ENCODE measurements at places on chromosomes 12 and 14. TPM values are rescaled to one million over a fixed set of nuclear protein-coding genes. Genes with fewer than 3 reads are reported as not detected.

TRMT61A gene
- 11.1 TPM for total RNA-seq

FOXA1 gene
- total RNA-seq = not detected

BICDL1 gene
- total RNA-seq = 0.38 TPM

RTL1 gene
- total RNA-seq = not detected

PYM1 gene
- 31.0 TPM for total RNA-seq

TMPRSS12 gene
- not detected for total RNA-seq

PPP1R1A gene
- total RNA-seq = not detected

CPNE6 gene
- total RNA-seq = not detected

ZBTB42 gene
- 1.7 TPM for total RNA-seq

RPL36AL gene
- total RNA-seq = 257 TPM

LRFN5 gene
- 0.19 TPM for total RNA-seq

TMEM30B gene
- total RNA-seq = 0.56 TPM

TOMM20L gene
- total RNA-seq = not detected

DPY19L2 gene
- total RNA-seq = 1.9 TPM

KRT4 gene
- total RNA-seq = not detected

NEDD1 gene
- 40.9 TPM for total RNA-seq

ERBB3 gene
- 0.38 TPM for total RNA-seq

NELL2 gene
- total RNA-seq = not detected

ZNF891 gene
- 1.1 TPM for total RNA-seq

GALNT16 gene
- total RNA-seq = 2.5 TPM

COPZ1 gene
- 124 TPM for total RNA-seq

NTF3 gene
- total RNA-seq = 5.4 TPM

ARHGAP9 gene
- total RNA-seq = 0.38 TPM

CCDC198 gene
- under 0.01 TPM for total RNA-seq

TSPAN11 gene
- under 0.01 TPM for total RNA-seq

RECQL gene
- 85.1 TPM for total RNA-seq

DCN gene
- 321 TPM for total RNA-seq

KLHDC1 gene
- total RNA-seq = 1.9 TPM

OTUB2 gene
- total RNA-seq = 2.0 TPM

PSMA3 gene
- 66.8 TPM for total RNA-seq

KCNH3 gene
- total RNA-seq = under 0.01 TPM

PTPRQ gene
- total RNA-seq = 0.38 TPM

PTCSC3 gene
- not detected for total RNA-seq

ENDOU gene
- total RNA-seq = not detected

PRB2 gene
- total RNA-seq = not detected

GLT8D2 gene
- 14.8 TPM for total RNA-seq

MSI1 gene
- not detected for total RNA-seq

KRT2 gene
- not detected for total RNA-seq

DIO3 gene
- not detected for total RNA-seq

CALCOCO1 gene
- total RNA-seq = 142 TPM

SOAT2 gene
- not detected for total RNA-seq

CLEC12A gene
- total RNA-seq = not detected

METTL17 gene
- 44.0 TPM for total RNA-seq

ADAMTS20 gene
- not detected for total RNA-seq

SLC5A8 gene
- not detected for total RNA-seq

UNC79 gene
- total RNA-seq = 0.28 TPM

KRT83 gene
- total RNA-seq = not detected

TMEM132D gene
- not detected for total RNA-seq

IL31 gene
- total RNA-seq = not detected

RFX4 gene
- not detected for total RNA-seq
